ENCODE measurements at places on chromosomes 3 and 15. TPM values are rescaled to one million over a fixed set of nuclear protein-coding genes. Genes with fewer than 3 reads are reported as not detected.

Gene CCR1
- 0.47 TPM for polyA plus RNA-seq

Gene CHRM5
- not detected for polyA plus RNA-seq

Gene IL12A
- polyA plus RNA-seq, result 4.4 TPM

Gene CTXN2
- polyA plus RNA-seq, result not detected

Gene KCNMB2
- polyA plus RNA-seq, result 0.05 TPM

Gene TMEM266
- polyA plus RNA-seq, result 0.14 TPM

Gene LXN
- polyA plus RNA-seq, result 10.5 TPM

Gene ALDH1A2
- 0.24 TPM for polyA plus RNA-seq

Gene DAZL
- not detected for polyA plus RNA-seq

Gene SKIL
- polyA plus RNA-seq, result 5.1 TPM

Gene AADACL2
- 0.33 TPM for polyA plus RNA-seq

Gene SEC11A
- polyA plus RNA-seq, result 67.3 TPM

Gene ARNT2
- polyA plus RNA-seq, result 0.94 TPM

Gene PLA2G4E
- 2.5 TPM for polyA plus RNA-seq

Gene THSD4
- polyA plus RNA-seq, result 49.7 TPM

Gene ARID3B
- polyA plus RNA-seq, result 5.0 TPM

Gene BFSP2
- not detected for polyA plus RNA-seq

Gene IL16
- polyA plus RNA-seq, result 3.1 TPM

Gene SEMA3G
- 1.3 TPM for polyA plus RNA-seq

Gene NR2F2
- 9.3 TPM for polyA plus RNA-seq

Gene FAM107A
- polyA plus RNA-seq, result 6.3 TPM

Gene PSMD6
- polyA plus RNA-seq, result 80.7 TPM

Gene STRA6
- polyA plus RNA-seq, result 0.65 TPM

Gene SPRED1
- polyA plus RNA-seq, result 1.7 TPM

Gene ARGFX
- not detected for polyA plus RNA-seq

Gene HIGD2B
- not detected for polyA plus RNA-seq

Gene IMPG2
- polyA plus RNA-seq, result 0.02 TPM

Gene SI
- polyA plus RNA-seq, result not detected

Gene IRAK2
- 6.1 TPM for polyA plus RNA-seq

Gene NT5DC2
- 93.7 TPM for polyA plus RNA-seq

Gene LOXL1
- 9.6 TPM for polyA plus RNA-seq

Gene MITF
- polyA plus RNA-seq, result 3.3 TPM

Gene GOLGA8T
- polyA plus RNA-seq, result 0.05 TPM

Gene POU1F1
- not detected for polyA plus RNA-seq

Gene SOX14
- polyA plus RNA-seq, result not detected

Gene KIF23
- 4.7 TPM for polyA plus RNA-seq

Gene IQCF5
- not detected for polyA plus RNA-seq

Gene KLHL40
- polyA plus RNA-seq, result 0.02 TPM

Gene MAN2A2
- polyA plus RNA-seq, result 15.8 TPM

Gene FBLN2
- 6.0 TPM for polyA plus RNA-seq

Gene CYP1A2
- polyA plus RNA-seq, result 0.06 TPM

Gene GOLGA6B
- not detected for polyA plus RNA-seq

All from esophagus (tissue), 2 donors.